T follicular helper cell (primary cell): ENCODE measurements at places on chromosomes 2 and 18.

GRCh38 chr2:231709636-231709980, 1.3 kb downstream of the PTMA start:
- no peak for DNase-seq

GRCh38 chr2:217932803-217933616, 69.8 kb downstream of the TNS1 start:
- DNase-seq = no peak

GRCh38 chr2:236813766-236814165, 244.1 kb downstream of the ACKR3 start:
- DNase-seq = no peak

- DNase-seq = no peak
Observed at GRCh38 chr2:137262594-137262993, 497.2 kb downstream of the THSD7B start.

- no peak for DNase-seq
Observed at GRCh38 chr18:37714691-37715090, 149.1 kb upstream of the CELF4 start.

GRCh38 chr2:227889336-227889735, 17.9 kb downstream of the DAW1 start:
- DNase-seq = no peak

DNA sequence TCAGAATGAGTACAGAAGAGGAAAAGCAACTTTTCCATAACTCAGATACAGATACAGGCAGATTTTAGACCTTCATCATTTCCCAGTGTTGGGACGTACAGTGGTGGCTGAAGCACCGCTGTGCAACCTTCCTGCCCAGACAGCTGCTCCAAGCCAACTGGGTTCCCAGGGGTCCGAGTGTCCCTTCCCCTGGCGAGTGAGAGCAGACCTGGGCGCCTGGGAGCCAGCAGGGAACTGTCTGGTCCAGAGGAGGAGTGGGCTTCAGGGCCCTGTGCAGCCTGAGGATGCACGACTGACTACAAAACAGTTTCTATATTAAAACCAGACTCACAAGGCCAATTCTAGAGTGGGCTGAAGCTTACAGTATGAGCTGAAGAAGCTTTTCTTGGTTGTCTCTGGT, 11.1 kb upstream of the OR6B2 start:
- DNase-seq = no peak

DNA sequence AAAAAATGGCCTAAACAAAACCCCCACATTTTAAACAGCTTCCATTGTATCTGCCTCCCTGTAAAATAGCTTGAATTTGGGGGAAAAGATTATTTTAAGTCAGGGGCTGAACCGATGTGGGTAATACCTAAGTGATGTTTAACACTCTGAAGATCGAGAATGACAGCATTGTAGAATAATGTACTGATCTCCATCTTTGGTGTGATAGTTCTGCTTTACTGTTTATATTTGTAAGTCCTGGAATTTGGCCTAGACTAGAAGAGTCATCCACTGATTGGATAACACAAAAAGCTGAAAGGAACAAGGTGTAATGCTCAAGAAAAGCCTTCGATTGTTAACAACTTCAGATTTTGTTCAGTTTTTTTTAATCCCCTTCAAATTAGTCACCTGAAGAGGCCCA, 53.8 kb upstream of the CCDC68 start:
- no peak for DNase-seq

- DNase-seq = no peak
Observed at GRCh38 chr2:165686800-165687199, 107.2 kb downstream of the GALNT3 start.

GRCh38 chr2:120480346-120480902, 134.5 kb downstream of the INHBB start:
- DNase-seq = no peak

GRCh38 chr2:66559672-66560071, 124.7 kb downstream of the MEIS1 start:
- DNase-seq = no peak

DNA sequence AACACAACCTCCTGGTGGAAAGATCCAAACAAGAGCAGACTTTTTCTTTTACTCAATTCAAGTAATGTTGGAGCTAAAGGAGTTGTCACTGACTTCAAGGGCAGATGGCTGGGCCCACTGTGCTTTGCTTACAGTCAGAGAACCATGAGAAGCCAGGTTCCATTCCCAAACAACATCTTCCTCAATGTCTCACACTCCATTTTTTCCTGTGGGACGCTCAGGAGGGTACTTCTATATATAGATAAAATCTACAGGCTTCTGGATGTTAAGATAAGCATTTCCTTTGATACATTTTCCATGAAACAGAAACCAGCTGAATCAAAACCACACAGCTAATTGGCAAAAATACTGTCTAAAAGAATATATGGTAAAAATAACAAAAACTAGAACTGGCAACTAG, 14.4 kb downstream of the IWS1 start:
- DNase-seq = no peak

DNA sequence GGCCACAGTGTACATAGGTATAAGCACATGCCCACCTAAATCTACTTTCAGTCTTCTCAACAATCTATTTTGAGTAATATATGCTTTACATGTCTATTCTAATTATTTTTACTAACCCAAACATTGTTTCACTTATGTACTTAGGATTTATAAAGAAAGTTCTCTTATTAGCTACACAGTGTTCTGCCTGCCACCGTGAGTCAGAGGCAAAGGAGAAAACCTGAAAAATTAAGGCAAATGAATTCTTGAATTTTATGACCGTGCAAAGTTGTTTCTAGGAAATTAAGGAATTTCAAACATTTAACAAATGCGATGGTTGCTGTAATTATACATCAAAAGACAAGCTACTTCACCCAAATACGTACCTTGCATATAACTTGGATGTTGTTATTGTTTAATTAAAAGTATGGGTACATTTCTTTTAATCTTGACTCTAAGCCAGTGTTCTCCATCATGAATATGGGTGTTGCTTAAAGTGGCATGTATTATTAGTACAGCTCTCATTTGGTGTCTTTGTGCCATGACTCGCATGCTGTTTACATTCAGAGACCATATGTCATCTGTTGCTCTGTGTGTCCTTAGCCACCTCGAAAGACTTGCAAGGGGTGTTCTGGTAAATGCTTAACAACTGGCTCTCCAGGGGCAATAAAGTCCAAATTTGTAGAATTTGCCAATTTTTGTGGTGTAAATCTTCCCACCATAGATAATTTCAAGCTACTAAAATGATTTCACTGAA, 154.3 kb upstream of the FN1 start:
- DNase-seq = no peak

DNA sequence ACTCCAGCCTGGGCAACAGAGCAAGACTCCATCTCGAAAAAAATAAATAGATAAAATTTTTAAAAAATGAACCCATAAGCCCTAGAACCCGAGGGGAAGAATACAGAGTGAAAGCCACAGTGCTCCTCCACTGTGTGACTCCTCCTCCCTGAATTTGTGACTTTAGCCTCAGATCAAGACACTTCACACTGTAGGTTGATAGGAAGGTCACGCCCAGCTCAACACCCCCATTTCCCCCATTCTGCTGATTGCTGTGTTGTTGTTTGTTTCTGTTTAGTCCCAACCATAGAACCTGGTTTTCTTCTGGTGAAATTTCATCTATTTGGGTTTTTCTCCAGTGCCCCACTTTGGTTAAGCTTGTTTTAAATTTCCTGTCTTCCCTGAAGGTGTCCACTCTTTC, 102.2 kb downstream of the VIT start:
- DNase-seq = no peak

- DNase-seq = no peak
Observed at GRCh38 chr2:119463990-119464389, 32.3 kb downstream of the TMEM37 start.

GRCh38 chr2:35081622-35082015, 1274.0 kb upstream of the CRIM1 start:
- DNase-seq = no peak
